ENCODE measurements at places on chromosomes 1 and 21.

- DNase-seq, result no peak
Observed at GRCh38 chr1:212645546-212646543, 37.3 kb downstream of the ATF3 start.

- DNase-seq, result no peak
Observed at GRCh38 chr1:115492880-115493279, 148.9 kb upstream of the VANGL1 start.

DNA sequence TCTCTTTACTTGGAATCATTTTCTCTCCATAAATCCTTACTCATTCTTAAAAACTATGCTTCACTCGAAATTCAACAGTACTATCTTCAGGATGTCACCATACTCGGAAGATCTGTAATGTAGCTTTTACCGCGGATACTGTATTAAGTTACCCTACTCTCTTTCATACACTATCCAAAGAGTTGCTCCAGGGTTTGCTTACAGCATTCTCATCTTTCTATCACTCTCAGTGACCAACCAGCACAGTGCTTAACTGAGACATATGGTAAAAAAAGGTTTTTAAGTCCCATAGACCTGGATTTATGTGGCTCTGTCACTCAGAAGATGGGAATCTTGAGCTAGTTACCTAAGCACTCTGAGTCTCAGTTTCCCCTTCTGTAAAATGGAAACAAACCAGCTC, 15.8 kb downstream of the GTF2B start:
- no peak for DNase-seq

DNA sequence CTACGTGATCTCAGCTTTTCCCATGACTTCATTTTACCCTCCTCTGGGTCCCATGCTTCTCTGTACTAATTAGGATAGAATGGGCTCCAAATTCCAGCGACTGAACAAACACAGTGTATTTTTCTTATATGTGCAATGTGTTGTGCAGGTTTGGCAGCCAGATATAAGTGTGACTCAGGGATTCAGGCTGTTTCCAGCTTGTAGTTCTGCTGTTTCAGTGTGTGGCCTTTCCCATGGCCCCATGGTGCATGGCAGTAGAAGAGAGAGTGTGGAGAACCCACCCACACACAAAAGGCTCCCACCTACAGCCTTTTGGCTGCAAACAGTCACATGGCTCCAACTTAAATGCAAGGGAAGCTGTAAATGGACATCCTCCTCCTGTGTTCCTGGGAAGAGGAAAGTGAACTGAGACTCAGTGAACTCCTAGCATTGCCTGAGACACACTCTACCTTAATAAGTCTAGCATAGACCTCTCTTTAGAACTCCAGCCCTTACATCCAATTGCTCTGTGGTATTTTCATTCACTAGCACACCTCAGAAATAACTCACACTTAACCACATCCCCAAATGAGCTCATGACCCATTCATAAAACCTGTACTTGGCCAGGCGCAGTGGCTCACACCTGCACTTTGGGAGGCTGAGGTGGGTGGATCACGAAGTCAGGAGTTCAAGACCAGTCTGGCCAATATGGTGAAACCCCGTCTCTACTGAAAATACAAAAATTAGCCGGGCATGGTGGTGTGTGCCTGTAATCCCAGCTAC, 58.7 kb downstream of the KIAA0040 start:
- no peak for DNase-seq

- DNase-seq, result no peak
Observed at GRCh38 chr21:44992608-44993031, 52.8 kb downstream of the SLX9 start.

GRCh38 chr21:38400195-38400919, 97.9 kb downstream of the ERG start:
- DNase-seq, result no peak

- DNase-seq, result peak; percentile 44
Observed at GRCh38 chr1:42214447-42214871, 49.9 kb upstream of the GUCA2A start.

Data from tibial nerve (tissue), 4 donors.